ENCODE measurements at places on chromosomes 6 and 20.

DNA sequence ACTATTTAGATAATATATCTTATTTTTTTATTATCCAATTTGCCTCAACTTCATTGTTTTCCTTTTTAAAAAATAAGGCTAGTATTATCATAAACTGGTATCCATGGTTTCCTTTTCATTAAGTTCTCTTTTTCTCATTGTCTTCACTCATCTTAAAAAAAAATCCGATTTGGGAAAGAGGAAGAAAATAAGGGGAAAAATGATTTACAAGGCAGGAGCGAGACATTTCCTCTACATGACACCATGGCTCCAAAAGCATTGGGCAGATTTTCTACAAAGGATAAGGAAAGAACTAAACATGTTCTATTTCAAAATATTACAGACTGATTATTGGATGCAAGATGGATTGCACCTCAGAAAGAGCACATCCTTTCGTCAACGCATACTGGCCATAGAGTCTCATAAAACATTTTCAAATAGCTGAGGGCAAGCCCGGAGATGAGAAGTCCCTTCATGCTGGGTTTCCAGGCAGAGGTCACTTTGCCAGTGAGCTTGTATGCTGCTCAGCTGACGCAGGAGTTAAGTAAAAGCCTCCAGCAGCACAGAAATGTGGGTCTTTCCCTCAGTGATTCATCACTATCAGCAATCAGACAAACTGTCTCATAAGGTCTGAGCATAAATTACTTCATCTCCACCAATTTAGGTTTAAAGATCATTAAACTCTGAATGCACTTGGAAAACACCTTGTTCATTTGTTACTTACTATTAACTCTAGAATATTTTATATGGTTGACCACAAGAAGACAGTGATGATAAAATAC is 129.0 kb upstream of the TNFAIP3 start:
- DNase-seq, result no peak

GRCh38 chr20:51417250-51418136 is 125.0 kb downstream of the NFATC2 start:
- no peak for DNase-seq

DNA sequence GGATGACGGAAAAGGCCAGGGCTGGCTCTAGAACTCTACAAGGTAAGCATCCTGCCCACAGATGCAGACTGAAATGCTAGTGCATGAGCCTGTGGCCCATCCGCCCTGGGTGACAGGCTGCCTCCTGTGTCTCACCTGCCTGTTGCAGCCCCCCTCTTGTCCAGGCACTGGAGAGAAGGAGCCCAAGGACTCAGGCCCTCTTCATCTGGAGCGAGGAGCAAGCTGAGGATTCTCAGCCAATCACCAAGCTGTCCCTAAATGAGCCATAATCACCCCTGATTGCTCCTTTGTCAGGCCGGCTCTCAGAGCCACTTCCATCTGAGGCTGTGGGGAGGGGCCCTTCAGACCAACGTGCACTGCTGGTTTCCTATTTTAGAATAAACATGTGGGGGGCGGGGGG is 10.0 kb upstream of the SLC32A1 start:
- DNase-seq, result no peak

GRCh38 chr6:31470801-31471200 is 27.1 kb upstream of the MICB start:
- no peak for DNase-seq

DNA sequence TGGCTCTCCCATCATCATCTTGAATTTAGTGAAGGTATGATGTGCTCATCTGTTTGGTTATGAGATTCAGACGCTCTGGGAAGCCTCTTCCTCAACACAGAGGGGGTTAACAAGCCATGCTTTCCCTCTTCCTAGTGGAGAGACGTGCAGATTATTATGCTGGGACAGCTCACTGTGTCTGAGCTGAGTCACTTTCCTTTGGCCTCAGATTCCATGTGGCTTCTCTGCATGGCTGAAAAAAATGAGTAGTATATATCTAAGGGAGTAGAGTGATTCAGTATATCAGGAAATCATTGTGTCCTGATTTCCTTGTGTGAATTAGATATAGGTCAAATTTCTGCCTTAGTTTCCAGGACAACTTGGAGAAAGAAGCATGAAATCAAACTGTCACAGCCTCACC is 52.6 kb downstream of the FIG4 start:
- no peak for DNase-seq

- no peak for DNase-seq
Measured at GRCh38 chr20:472889-473292, 10.6 kb upstream of the TBC1D20 start.

DNA sequence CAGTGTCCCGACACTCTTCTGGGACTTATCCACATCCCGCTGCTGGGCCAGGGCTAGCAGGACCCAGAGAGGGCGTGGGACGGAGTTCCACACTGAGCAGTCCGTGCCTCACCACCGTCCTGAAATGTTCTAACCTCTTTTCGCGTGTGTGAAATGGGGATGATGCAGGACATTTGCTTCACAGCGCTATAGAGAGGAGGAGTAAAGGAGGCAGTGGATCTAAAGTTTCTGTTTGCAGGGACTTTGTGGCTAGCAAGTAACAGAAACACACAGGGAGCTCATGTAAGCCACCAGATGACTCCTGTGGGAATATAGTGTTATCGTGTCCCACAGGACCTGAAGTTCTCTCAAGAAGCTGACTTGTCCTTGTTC is 634 bp downstream of the ITPA start:
- DNase-seq, result no peak

GRCh38 chr6:31587791-31588777 is 2.0 kb downstream of the LST1 start:
- DNase-seq, result no peak

DNA sequence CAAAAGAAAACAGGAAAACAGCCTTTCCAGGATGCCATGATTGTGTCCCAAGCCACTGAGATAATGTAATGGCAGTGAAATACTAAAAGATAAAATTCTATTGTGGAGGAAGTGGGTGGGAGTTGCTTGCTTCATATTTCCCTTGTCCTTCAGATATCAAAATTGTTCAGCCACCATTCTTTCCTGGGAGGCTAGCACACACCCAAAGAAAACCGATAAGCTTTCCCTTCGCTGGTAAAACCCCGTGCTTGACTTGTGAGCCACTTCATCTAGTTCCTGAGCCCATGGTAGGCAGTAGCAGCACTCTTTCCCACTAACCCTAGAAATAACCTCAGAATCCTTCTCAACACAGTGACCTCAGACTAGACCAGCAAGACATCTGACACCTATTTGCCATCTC is 357.4 kb upstream of the PLCB4 start:
- no peak for DNase-seq

GRCh38 chr20:9940329-9940728 is 94.5 kb upstream of the ANKEF1 start:
- DNase-seq, result no peak

DNA sequence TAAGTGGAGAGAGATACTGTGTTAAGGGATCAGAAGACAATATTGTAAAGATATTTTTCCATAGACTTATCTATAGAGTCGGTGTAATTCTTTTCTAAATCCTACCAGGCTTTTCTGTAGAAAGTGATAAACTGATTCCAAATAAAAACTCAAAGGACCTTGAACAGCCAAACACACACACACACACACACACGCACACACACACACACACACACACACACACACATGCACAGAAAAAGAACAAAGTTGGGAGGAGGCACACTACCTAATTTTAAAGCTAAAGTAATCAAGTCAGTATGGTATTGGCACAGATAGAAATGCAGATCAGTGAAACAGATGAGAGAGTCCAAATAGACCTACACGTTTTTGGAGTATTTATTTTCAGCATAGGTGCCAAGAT is 456.2 kb downstream of the CDC5L start:
- DNase-seq, result no peak

- peak; percentile 76 for DNase-seq
Measured at GRCh38 chr6:27138837-27139755, 108.4 kb upstream of the PRSS16 start.

- DNase-seq, result no peak
Measured at GRCh38 chr6:157562997-157563396, 182.0 kb downstream of the ZDHHC14 start.
